ENCODE measurements at places on chromosomes 6 and 20.

- ATAC-seq = peak; percentile 16
These were observed 4.0 kb upstream of the WRNIP1 start for GRCh38 chr6:2760882-2761842.

- no peak for ATAC-seq
These were observed 3.2 kb upstream of the BTN2A2 start for GRCh38 chr6:26379740-26380139.

GRCh38 chr20:11350126-11351005 is 567.3 kb upstream of the BTBD3 start:
- ATAC-seq = peak; percentile 94

GRCh38 chr6:125931733-125932450 is 24.7 kb upstream of the HINT3 start:
- no peak for ATAC-seq

GRCh38 chr6:7821426-7821825 is 89.2 kb downstream of the TXNDC5 start:
- ATAC-seq = no peak

- ATAC-seq = no peak
These were observed 118.2 kb downstream of the TENT5A start for GRCh38 chr6:81634155-81634880.

GRCh38 chr6:21654361-21654760 is 60.8 kb downstream of the SOX4 start:
- ATAC-seq = no peak

GRCh38 chr6:119240257-119241110 is 109.1 kb downstream of the MAN1A1 start:
- no peak for ATAC-seq

DNA sequence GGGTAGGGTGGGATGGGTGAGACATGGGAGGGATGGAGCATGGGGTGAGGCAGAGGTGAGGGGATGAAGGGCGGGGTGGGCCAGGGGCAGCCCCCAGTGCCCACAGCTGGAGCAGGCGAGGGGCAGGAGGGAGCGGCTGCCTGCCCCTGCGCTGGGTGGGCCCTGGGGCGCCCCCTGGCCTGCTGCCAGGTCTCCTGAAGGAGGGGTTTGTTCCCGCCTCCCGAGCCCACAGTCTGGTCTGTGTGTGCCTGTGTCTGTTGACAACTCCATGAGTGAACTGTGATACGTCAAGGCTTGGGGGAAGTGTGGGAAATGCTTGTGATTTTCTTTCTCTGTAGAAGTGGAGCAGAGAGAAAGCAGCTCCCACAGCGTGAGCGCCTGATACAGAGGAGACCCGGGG is 10.9 kb upstream of the MRGBP start:
- ATAC-seq = no peak

DNA sequence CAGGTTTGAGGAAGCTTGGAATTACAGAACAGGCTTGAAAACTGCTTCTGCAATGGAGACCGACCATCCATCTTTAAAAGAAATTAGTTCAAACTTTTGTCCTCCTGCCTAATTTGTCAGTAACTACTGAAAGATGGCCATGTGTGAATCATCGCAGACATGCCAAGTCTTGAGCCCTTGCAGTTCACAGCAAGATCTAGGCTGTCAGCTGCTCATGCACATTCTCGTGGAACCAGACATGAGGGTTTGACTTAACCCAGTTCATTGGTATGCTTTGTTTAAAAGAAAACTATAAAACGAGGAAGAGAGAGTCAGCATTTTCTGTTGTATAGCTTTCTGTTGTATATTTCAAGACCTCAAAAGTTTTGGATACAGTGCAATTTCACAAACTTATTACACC is 74.0 kb upstream of the SAMD5 start:
- peak; percentile 97 for ATAC-seq

DNA sequence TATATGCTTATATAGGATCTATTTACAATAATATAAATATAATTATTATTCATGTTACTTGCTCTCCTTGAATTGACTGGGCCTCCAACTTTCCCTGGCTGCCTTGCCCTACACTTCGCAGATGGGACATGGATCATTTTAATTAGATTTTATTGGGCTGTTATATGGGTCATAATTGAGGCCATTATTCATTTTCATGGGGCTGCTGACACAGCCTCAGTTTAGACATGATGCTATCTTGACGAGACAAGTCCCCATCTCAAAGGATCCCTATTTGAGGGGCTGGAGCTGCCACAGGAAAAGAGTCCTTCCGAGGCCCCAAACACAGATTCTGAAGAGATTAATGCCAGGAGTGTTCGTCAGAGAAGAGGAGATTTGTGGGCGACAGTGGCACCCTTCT is 170.4 kb downstream of the DHX35 start:
- ATAC-seq = no peak

DNA sequence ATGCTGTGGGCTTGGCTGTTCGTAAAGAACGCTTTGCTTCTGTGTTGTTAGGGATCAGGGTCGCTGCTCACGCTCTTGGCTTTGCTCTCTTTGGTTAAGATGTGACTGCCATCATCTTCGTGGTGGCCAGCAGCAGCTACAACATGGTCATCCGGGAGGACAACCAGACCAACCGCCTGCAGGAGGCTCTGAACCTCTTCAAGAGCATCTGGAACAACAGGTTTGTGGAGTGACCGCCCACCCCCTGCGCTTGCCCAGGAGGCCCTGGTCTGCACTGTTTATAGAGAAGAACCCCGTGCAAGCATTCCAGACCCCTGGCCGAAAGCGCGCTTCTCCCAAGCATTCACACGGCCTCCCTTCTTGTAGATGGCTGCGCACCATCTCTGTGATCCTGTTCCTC is 57.1 kb downstream of the GNAS start:
- ATAC-seq = no peak

DNA sequence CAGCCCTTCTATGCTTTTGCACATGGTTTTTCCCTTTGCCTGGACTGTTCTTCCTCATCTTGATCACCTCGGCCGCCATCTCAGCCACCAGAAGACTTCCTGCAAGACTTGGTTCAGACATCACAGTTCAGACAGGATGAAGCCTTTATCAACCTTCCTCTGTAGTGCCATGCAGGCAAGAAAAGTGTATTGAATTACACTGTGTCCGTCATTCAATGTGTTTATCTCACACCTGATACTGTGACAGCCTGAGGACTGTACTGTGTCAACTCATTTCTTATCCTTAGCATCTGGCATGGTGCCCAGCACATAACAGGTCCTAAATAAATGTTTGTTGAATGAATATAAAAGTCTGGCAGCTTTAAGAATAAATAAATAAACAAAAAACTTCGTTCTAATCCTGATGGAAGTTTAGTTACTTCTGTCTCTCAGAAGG is 133.3 kb upstream of the MAN1A1 start:
- no peak for ATAC-seq

DNA sequence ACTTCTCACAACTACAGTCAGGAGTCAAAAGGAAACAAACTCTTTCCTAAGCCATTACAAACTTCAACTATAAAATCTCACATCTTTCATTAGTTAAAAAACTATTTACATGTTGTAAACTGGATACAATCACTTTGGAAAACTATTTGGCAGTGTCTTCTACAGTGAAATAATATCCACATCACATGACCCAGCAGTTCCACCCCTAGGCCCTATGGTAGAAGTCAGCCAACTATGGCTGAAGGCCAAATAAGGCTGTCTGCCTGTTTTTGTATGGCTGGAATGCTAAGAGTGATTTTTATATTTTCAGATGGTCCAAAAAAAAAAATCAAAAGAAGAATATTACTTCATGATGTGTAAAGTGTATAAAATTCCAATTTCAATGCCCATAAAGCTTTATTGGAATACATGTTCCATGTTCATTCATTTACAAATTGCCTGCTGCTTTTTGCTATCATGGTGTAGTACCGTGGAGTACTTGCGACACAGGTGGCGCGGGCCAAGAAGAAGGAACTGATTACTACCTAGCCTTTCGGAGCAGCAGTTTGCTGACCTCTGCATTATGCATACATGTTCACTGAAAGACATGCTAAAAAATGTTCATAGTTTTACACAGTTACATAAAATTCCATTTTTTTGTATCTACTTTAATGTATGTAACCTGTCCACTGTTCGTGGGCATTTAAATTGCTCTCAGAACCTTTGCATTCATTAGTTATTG is 129.0 kb downstream of the KIF16B start:
- ATAC-seq = no peak

- no peak for ATAC-seq
These were observed 16.6 kb downstream of the VSTM2L start for GRCh38 chr20:37919389-37920040.

GRCh38 chr20:51569815-51570738 is 27.6 kb upstream of the NFATC2 start:
- no peak for ATAC-seq

DNA sequence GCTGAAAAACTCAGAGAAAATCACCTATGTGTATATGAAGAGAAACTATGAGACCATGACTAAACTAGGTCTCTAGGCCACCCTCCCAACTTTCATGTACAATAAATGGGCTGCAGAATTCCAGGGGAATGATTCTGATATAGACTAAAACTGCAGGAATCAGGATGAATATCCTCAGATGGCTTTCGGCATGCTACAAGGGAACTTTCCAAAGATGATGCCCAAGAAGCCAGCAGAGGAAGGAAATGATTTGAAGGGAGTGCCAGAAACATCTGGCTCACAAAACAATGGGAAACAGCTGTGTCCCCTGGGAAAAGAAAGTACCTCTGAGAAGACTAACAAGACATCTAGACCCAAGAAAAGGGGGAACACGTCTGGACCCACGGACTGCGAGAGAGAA is 41.1 kb downstream of the PLN start:
- ATAC-seq = no peak

DNA sequence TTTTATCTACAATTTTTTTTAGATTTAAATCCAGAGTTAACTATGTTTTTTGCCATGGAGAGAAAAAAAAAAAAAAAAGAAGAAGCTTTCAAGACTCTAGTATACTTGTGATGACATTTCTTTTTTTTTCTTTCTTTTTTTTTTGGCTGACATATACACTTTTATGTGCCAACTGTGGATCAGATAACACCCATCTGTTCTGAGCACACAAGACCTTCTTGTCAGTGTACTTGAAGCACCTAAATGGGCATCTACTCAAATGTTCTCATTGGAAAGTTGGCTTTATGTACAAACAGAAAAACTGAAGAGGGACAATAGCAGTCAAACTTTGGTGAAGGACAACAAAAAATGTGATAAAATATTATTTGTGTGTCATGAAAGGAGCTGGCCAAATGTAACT is 904.5 kb downstream of the GRIK2 start:
- no peak for ATAC-seq

GRCh38 chr6:150606647-150607328 is 7.1 kb downstream of the PLEKHG1 start:
- no peak for ATAC-seq

- ATAC-seq = peak; percentile 48
These were observed 868 bp downstream of the MC3R start for GRCh38 chr20:56249244-56249955.

GRCh38 chr6:130524552-130524951 is 158.7 kb downstream of the TMEM200A start:
- no peak for ATAC-seq

DNA sequence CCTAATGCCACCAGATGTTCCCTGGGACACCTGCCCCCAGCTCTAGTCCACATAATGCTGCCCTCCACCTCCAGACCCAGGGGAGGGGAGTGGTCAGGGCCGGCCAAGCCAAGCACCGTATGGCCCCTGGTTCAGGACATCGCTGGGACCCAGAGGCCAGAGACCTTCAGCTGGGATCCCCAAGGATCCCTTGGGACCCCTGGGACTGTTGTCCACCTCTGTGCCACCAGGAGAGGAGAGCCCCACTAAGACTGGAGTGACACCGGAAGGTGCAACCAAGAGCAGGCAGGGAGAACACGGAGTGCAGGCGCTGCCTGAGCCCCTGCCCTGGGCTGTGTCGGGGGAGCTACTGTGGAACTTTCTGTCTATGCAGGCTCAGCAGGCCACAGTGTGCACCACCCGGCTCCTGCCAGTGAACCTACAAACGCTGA is 43.6 kb downstream of the CTCFL start:
- ATAC-seq = peak; percentile 51

DNA sequence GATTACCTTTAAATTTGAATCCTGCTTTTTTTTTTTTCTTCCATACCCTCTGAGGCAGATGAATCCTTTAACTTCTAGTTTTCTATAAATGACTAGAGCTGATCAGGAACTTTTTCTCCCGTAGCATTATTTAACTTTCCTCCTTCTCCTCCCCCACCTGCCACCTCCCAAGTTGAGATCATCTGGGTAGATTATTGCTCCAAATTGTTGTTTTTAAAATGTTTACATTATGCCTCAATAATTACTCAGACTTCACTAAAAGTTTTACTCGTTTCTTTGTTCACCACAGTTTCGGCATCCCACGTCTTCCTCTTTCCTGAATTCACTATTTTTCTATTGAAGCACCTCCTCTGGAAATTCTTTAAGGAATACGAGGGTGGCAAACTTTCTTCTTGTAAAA is 16.6 kb upstream of the SCUBE3 start:
- ATAC-seq = no peak

GRCh38 chr6:49087369-49087768 is 375.7 kb downstream of the MMUT start:
- ATAC-seq = no peak

DNA sequence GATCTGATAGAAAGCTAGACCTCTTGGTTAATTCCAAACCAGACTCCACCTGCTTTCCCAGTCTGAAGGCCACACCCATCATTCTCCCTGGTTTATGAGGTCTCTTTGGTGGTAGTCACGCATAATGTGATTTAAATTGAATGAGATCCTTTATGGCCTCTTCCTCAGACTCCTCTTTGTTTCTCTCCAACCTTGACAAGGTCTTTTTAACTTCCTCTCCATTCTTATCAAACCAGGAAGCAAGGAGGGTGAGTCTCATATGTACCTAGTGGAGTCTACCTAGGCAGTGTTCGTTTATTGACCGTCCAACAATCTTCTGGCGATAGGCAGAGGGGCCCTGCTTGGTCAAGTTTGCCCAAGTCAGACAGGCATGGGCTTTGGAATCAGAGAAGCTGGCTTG is 184.2 kb upstream of the LAMP5 start:
- ATAC-seq = no peak

DNA sequence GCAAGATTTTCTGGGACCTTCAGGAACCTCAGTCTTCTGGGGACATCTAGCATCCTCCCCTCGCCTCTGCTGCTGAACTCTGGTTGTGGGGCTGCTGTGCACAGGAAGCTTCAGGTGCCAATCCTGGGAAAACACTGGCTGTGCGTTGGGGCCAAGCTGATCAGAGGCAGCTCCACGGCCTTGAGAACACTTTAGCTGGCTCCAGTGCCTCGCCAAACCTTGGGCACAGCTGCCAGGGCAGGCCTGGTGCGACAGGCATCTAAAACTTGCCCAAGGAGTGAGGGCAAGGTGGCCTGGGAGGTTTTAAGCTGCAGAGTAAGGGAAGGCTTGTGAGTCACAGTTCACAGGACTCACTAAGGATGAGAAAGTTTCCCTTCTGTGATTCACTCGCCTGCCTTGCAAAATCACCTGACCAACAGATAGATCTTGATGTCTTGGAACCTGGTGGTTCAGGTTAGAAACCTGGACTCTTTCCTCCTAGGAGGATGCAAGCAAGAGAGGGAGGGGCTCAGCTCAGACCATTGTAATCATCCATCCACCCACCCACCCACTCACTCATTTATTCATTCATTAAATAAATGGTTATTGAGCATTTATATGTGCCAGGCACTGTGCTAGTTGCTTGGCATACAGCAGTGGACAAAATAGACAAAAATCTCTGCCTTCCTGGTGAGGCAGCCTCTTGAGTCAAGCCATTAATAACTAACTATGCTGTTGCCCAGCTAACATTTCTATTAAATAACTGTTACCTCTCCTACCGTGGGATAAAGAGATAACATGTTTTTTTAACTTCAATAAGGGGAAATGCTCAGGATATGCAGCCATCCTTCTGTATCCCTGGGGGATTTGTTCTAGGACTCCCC is 2.5 kb upstream of the SPATS1 start:
- peak; percentile 92 for ATAC-seq

GRCh38 chr6:3228046-3228671 is 706 bp upstream of the TUBB2B start:
- peak; percentile 17 for ATAC-seq

- no peak for ATAC-seq
These were observed 84.9 kb upstream of the NAA20 start for GRCh38 chr20:19932170-19932667.

Data from esophagus mucosa (tissue), 1 donor.